ENCODE measurements at places on chromosomes 4 and X.

DNA sequence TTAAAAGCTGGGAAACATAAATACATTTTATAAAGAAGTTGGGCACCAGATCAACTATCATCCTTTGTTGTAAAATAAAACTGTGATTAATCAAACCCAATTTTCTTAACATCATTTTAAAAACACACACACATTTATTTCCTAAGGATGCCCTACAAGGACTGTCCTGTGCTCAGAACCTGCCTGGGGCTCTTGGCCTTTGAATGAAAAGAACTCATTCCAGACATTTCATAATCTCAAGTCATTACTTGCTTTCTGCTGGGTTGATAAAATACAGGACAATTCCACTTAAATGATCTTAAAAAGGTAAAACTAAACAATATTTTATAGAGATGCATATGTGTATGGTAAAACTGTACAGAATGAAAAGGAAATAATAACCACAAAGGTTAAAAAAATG lies 2.8 kb downstream of the SH3D19 start:
- DNase-seq = no peak

GRCh38 chr4:55837903-55838302 lies 15.5 kb upstream of the EXOC1 start:
- DNase-seq = no peak

- no peak for DNase-seq
Measured at GRCh38 chrX:125627676-125628075, 308.0 kb downstream of the TEX13C start.

- no peak for DNase-seq
Measured at GRCh38 chr4:81509822-81510221, 38.1 kb upstream of the RASGEF1B start.

- DNase-seq = no peak
Measured at GRCh38 chr4:66606908-66607307, 936.6 kb upstream of the EPHA5 start.

GRCh38 chr4:336099-336892 lies 1.3 kb upstream of the ZNF141 start:
- no peak for DNase-seq

DNA sequence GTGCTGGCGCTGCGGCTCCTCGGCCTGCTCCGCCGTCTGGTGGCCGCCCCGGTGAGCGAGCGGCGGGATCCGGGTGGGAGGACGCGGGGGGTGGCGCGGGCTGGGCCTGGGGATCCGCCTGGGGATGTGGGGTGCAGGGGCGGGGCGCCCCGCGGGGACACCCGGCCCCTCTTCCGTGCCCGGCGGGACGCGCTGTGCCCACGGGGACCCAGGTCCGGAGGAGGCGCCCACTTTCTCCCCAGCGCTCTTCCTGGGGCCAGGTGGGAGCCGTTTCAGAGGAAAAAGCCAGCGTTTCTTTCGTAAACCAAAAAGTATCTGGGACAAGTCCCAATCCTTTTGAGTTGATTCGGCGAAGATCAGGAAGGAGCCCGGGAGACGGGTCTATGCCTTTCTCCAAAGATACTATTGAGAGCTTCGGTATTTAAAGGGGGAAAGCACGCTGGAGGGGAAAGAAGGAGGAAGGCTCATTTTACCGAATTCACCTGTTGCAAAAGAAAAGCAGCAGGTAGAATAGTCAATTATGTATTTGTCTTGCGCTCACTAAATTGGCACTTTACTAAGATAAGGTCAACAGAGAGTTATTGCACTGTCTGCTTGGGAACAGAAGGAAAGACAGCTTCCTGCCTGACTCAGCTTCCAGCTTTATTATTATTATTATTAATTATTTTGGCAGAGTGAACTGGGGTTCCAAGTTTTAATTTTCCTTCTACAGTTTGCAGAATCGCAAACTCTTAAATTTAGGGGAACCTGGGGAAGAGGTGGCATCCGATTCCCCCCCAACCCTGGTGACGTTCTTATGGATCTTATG lies 81.5 kb upstream of the CD99 start:
- DNase-seq = no peak

DNA sequence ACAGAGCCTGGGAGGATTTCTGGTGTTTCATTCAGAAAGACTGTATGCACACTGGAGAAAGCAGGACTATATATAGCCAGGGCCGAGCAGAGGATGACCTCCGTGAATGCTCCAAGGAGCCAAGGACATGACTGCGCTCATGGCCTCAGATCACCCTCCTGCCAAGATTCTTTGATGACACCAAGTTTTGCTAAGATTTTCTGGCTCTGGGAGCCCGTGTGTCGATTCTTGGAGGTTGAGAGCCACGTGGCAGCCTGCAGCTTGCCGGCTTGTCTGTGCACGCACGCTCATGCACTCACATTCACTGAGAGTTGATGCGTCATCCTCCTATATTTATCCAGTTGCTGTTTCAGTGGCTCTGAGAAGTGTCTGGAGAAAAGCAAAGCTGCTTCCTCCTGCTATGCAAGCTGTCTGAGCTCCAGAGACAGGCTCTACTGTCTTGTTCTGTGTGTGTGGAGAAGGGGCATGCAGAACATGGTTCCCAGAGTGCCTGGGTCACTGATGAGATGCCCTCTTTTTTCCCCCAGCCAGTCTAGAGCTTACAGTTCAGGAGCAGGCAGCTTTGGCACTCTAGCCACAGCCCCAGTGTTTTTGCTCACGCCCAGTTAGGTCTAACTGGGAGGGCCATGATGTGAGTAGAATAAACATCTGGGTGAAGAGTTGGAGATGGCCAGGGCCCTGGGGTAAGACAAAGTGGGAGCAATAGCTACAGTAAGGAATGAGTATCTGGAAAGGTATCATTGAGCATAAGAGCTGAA lies 64.9 kb upstream of the SCOC start:
- no peak for DNase-seq

- DNase-seq = no peak
Measured at GRCh38 chr4:121213940-121214339, 49.8 kb upstream of the TNIP3 start.

GRCh38 chr4:76601791-76602190 lies 166.8 kb downstream of the SHROOM3 start:
- DNase-seq = no peak

- no peak for DNase-seq
Measured at GRCh38 chr4:8255698-8256441, 13.7 kb upstream of the HTRA3 start.

GRCh38 chr4:99857307-99857706 lies 36.9 kb downstream of the LAMTOR3 start:
- no peak for DNase-seq

DNA sequence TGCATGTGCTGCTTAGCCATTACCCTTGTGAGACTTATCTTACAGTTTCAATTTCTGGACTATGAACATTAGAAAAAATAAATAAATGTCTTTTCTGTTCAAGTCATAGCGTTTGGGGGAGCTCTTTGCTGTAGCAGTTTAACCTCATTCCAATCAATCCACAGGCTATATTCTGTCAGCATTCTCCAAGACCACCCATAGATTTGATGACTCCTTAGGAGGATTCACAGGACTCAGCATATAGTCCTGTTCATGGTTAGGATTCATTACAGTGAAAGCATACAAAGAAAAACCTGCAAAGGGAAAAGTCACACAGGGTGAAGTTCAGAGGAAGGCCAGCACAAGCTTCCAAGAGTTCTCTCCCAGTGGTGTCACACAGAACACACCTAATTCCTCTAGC lies 180.5 kb downstream of the ADAMTS3 start:
- no peak for DNase-seq

GRCh38 chr4:155076256-155076785 lies 132.1 kb upstream of the NPY2R start:
- no peak for DNase-seq

- no peak for DNase-seq
Measured at GRCh38 chr4:106529348-106530023, 160.9 kb upstream of the GIMD1 start.

GRCh38 chrX:118464501-118464900 lies 31.1 kb upstream of the DOCK11 start:
- no peak for DNase-seq
